ENCODE measurements at places on chromosomes 13 and 19.
A peak's percentile ranks its signal among the peaks of the same experiment; 100 is the strongest.

DNA sequence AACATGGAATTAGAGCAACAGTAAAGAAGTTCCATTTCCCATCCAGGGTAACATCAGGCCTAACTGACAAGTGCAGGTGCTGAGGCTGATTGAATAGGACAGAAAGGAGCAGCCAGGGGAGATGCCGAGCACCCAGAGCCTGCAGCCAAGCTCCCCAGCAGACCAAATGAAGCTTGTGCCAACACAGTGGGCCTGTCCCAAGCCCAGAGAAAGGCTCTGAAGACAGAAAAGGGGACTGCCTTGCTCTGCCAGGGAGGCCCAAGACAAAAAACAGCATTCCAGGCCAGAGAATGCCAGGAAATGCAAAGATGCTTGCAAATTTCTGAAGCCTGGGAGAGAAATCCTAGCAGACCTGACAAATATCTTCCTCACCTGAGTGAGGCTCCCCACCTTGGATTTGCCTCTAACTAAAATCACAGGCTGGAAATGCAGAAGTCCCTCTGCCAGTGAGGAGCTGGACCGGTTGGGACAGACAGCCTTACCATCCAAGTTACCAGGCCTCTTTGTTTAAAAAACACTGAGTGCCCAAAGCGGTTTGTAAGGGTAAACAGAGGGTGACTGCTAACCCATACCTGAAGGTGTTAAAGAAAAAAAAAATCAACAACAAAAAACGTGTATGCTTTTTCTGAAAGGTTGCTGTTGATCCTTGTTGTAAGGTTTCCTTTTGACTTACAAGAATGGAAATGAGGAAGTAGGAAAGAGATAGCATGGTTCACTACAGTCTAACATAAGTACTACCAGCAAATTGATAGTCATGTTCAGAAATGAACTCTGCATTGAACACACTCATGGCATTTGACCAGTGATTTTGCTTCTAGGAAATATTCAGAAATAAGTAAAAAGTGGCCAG lies 11.8 kb upstream of the HMGB1 start:
- DNase-seq, result no peak

DNA sequence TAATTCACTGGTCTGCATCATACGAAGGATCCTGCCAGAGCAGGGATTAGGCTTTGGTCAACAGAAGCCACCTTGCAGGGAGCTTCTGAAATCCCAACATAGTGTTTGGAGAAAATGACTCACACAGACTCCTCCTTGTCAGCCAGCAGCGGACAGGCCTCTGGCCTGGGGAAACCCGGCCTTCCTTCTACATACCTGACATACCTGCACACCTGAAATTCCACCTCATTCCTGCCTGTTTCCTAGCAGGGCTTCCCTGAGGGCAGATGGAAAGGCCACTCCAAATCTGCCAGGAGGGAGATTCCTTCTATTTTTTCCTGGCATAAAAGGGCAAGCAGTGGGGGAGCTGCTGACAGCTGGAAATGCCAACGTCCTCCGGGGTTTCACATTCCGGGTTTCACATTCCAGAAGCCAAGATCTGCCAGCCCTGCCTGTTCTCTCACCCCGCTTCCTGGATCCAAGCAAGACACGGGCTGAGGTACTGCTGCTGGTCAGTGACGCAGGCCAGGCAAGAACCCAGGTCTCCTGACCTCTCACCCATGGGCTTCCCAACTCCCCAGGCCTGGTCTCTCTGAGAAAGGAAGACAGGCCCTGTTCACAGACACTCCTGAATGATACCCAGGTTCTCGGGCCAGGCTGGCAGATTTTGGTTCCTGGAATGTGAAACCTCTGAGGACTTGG lies 18.2 kb upstream of the IGFL1 start:
- no peak for DNase-seq

DNA sequence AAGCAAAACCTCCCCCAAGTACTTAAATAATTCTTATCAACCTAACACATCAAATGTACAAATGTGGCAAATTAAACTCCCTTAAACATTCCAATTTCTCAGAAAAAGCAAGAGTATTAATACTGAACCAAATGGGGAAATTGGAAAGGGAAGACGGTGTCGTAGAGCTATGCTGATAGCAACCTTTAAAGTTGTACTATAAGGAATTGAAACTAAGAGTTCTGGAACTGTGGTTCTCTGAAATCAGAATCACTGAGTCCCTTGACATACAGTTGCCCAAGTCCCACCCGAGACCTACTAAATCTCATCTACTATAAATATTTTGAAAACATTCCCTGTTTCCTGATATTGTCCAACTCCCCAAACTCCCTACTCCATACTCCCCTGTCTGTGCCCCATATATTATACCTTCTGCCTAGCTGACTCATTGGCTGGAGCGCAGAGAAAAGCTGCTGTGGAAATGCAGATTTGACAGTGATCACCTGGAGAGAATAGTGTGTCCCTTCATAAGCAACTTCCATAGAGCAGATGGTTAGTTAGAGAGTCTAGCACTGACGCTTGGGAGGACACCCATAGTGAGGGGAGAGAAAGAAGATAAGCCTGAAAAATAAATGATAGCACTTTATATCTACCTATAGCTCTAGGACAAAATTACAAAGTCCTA lies 51.4 kb upstream of the ITM2B start:
- no peak for DNase-seq

GRCh38 chr13:61833228-61833627 lies 417.6 kb upstream of the PCDH20 start:
- no peak for DNase-seq

- no peak for DNase-seq
These were observed 29.3 kb downstream of the ZNF564 start for GRCh38 chr19:12521996-12522395.

DNA sequence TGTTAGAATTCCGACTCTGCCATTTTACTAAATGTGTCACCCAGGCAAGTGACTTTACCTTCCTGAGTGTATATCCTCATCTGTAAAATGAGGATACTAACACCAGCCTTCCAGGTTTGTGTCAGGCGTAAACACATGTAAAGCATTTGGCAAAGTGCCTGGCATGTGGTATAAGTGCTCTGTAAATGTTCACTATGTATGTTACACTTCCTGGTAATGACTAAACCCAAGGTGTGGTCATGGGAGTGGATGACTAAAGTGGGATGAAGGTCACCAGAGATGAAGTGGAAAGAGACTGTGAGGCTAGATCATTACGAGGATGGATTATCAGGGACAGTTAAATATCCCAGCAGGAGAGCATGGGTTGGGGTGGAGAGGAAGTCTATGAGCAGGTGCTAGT lies 25.6 kb downstream of the DEDD2 start:
- DNase-seq, result peak; percentile 62

DNA sequence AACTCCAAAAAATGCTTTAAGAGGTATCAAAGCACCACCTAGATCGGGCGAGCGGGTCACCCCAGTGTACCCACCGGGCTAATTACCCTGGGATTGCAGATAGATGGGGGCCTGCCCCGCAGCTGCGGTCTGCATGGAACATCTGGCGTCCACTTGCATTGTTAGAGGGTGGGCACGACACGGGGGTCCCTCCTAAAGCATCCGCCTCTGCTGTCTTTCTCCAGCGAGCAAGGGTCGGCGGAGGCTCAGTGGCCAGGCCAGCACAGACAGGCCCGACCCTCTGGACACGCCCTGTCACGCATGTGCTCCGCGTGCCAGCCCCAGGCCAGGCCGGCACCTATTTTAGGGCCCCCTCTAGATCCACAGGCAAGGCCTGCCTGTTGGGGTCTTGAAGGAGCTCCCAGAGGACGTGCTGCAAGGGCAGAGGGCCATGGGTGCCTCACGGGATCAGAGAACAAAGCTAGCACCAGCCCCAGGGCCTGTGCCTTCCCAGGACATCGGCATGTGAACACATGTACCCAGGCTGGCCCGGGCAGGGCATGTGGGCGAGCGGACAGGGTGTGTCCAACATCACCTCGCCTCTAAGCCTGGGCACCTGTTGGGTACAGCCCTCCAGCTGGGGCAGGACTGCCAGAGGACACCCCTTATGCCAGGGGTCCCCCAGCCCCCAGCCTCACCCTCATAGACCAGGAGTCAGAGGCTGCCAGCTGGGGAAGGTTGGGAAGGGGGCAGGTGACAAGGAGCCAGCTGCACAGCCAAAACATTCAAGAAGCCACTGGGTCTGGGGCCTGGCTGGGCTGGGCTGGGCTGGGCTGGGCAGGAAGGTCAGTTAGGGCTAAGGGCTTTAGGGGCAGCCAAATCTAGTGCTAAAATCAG lies 35.6 kb upstream of the NANOS3 start:
- no peak for DNase-seq

DNA sequence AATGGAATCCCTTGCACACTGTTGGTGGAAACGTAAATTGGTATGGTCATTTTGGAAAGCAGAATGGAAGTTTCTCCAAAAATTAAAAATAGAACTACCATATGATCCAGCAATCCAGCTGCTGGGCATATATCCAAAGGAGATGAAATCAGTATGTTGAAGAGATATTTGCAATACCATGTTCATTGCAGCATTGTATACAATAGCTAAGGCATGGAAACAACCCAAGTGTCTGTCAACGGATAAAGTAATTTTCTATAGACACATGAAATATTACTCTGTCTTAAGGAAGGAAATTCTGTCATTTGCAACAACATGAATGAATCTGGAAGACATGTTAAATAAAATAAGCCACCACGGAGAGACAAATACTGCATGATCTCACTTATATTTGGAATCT lies 124.7 kb downstream of the GPC5 start:
- DNase-seq, result no peak

- DNase-seq, result no peak
These were observed 17.4 kb upstream of the AP1M2 start for GRCh38 chr19:10604460-10604980.

GRCh38 chr13:21069561-21070004 lies 8.2 kb upstream of the LATS2 start:
- no peak for DNase-seq

GRCh38 chr19:53079313-53079924 lies 23.8 kb downstream of the ZNF160 start:
- no peak for DNase-seq

DNA sequence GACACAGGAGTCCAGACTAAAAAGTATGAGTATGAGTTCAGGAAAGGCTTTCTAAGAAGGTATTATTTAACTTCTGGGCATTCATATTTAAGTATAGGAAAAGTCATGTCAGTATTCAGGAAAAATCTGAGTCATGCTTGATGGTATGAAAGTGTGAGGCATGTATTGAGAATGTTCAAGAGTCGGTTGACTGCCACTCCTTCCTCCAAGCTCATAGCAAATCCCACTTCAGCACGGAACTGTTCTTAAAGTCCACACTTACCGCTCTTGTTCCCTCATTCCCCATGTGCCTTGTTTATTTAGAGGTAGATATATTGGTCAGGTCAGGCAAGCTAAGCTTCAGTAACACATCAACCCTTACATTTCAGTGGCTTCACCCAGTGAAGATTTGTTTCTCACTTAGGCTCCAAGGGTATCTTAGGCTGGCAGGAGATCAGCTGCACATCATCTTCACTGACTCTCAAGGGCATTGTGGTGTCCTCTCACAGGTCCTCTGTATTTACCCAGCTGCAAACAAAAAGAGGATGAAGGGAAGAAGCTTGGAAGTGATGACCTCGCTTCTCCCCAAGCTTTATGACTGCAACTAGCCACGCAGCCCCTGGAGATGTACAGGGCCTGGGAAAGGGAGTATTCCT lies 1189.2 kb downstream of the EFNB2 start:
- DNase-seq, result no peak

DNA sequence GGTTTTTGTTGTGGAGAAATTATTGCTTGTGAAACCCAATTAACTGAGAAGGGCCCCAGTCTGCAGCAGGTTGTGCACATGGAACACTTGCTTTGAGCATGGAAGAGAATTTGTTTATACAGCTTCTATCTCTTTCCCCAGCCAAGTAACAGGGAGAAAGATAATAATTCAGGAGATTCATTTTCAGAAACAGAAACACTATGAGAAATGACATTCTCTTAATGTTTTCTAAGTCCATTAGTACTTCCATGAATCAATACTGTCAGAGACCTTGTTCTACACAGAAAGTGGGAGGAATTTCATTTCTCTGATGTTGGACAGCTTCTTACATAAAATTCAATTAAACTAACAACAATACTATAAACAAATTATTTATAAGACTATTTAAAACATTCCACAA lies 446.3 kb downstream of the KLF12 start:
- no peak for DNase-seq

- no peak for DNase-seq
These were observed 153.9 kb downstream of the DACH1 start for GRCh38 chr13:71712988-71713653.

DNA sequence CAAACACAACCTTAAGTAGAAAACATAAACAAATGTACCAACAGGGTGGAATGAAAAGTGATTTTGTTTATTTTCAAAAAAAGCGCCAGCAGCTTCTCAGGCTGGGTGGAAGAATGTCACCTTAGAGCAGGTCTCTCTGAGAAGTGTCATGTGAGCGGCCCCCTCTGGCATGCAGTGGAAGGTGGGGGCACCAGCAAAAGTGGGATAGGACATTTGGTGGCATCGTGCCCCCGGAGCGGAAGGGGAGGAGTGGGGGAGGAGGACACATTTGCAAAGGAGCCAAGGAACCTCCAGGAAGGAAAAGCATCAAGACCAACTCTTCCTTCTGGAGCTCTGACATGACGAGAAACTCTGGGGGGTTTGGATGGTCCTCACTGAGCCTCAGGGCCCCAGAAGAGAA lies 635.3 kb downstream of the UQCRFS1 start:
- no peak for DNase-seq

DNA sequence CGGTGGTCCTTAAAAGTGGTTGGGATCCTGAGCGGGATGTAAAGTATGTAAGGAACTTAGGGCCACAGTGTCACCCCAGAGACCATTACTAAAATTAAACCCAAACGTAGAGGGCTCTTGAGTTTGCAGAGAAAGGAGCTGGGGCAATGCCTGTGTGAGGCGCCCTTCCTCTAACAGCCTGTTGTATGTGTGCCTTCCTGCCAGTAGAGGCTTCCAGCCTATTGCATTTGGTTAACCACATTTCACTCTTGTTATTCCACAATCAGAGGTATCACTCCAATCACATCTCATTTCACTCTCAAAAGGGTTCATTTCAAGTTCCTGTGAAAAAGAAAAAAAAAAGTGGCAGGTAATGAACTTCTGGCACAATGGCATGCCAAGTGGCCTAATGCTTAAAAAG lies 29.4 kb downstream of the DIAPH3 start:
- no peak for DNase-seq

GRCh38 chr13:47841151-47841550 lies 159.9 kb downstream of the SUCLA2 start:
- no peak for DNase-seq

- DNase-seq, result no peak
These were observed 86.6 kb downstream of the PRR20E start for GRCh38 chr13:57253551-57253950.
